ENCODE measurements at places on chromosomes 13 and 19.

DNA sequence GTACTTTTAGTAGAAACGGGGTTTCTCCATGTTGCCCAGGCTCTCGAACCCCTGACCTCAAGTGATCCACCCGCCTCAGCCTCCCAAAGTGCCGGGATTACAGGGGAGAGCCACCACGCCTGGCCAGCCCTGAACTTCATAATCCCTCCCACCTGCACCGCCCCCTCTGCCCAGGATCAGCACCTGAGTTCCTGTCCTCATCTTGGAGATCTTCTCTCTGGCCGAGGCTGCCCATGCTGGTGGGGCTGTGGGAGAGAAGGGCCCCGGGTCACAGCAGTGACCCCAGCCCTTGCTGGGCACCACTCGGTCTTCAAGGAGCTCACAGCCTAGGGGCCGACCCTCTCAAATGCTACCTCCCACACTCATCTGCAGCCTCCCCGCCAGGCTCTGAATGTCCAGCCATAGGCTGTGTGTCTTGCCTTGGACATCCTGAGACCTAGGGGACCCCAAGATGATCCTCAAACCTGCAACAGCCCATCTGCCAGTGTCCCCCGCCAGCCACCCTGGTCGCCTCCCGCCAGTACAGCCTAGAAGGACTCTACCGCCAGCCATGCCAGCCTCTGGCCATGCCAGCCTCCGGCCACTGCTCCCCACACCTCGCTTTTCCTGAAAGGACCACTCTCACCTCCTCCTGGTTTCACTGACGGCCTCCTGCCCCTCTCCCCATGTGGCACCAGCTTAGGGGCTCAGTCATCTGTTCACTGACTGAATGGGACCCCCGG, 1.5 kb downstream of the ATP8B3 start:
- DNase-seq = no peak

GRCh38 chr19:52748336-52748950, 13.6 kb upstream of the ZNF611 start:
- peak; percentile 20 for DNase-seq

DNA sequence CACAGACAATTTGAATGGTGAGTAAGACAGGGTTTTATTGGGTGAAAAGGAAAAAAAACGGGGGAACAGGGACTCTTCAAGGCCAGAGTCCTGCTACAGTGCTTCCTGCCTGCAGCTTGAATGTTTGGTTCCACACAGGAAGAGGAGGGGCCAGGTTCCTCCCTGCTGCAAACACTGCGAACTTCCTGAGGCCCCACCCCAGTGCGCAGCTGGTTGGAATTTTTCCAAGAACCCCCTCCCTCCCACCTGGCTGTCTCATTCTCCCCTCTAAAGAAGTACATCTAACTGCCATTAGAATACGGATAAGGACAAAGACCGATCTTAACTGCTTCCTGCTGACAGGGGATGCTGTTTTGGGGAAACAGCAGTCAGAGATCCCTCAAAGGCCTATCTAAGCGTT, 184.9 kb downstream of the GGACT start:
- DNase-seq = no peak

- DNase-seq = no peak
Observed at GRCh38 chr13:37195621-37196020, 90.2 kb upstream of the CSNK1A1L start.

- DNase-seq = no peak
Observed at GRCh38 chr13:44266305-44266704, 107.3 kb upstream of the SERP2 start.

- DNase-seq = no peak
Observed at GRCh38 chr13:92126399-92126798, 728.0 kb downstream of the GPC5 start.

DNA sequence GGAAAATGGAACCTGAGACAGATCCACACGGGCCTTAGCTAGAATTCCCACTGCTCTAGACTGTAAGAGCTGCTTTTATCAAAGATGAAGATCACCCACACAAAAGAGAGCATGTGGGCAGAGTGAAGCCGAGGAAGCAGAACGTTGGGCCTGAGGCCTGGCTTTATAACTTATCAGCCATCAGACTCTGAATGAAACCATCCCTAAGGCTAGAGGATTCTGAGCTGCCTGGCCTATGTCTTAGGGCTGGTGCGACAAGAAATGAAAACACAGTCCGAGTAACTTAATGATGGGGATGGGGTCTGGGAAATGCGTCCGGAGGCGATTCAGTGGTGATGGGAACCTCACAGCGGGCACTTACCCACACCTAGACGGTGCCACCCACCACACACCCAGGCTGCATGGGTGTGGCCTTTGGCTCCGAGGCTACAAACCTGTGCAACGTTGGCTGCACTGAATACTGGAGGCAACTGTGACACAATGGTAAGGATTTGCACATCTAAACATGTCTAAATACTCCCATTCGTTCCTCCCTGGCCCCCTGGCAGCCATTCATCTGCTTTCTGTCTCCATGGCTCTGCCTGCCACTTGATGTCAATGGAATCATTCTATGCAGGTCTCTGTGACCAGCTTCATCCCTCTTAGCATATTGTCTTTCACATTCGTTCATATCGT, 62.0 kb downstream of the SLC15A1 start:
- no peak for DNase-seq

DNA sequence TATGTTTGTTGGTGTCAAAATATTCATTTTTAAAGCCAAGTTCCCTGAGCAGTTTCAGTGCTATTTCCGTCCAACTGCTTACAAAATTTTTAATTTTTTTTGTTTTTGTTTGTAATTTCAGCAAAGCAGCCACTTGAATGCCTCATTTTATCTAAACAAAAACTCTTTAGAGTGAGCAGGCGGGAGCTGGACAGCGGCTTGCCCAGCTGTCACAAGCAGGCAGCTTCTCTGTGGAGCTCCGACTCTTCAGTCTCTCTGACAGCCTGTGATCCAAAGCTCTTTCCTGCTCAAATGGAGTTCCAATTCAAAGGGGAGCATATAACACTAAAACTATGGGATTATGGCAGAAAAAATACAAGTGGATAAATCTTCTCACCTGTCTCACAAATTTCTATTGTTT, 618.3 kb upstream of the PCDH20 start:
- no peak for DNase-seq

DNA sequence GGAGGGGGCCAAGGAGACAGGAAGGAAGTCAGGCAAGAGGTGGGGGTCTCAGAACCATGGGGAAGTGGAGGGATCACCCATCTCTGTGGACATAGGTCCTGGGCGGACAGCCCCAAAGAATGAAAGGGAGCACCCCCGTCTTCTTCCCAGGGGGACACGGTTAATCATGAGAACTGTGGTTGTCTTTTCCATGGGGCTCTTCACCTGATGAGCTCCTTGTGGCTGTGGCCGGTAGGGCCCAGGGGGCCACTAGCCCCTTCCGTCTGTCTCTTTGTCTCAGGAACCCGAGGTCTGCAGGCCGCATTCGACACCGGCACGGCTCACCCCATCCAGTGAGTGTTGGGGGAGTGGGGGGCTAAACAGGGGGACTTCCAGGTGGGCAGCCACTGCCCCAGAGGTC, 8.6 kb downstream of the PLPPR2 start:
- no peak for DNase-seq
